ENCODE measurements at places on chromosomes 6 and 20.

DNA sequence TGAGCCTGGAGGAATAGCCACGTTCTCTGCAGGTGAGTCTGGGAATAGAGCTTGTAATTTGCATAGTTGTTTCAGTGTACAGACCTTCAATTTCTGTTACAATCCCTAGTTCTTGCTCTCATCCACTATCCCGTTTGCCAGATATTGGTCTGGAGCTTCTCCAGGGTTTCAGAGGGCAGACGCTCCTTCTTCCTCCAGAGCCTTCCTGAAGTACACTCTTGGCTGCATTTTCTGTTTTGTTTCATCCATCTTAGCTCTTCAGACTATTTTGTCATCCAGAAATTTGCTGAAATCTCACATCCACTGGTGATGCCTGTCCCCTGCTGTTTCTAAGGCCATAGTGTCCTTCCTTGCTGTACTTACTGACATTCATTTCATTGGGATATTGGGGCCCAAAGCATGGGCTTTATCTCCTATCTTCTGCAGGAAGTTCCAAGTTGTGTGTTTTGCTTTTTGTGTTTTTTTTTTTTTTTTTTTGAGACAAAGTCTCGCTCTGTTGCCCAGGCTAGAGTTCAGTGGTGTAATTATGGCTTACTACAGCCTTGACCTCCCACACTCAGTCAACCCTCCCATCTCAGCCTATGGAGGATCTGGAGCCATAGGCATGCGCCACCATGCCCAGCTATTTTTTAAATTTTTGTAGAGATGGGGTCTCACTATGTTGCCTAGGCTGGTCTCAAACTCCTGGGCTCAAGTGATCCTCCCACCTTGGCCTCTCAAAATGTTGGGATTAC lies 18.7 kb downstream of the CDS2 start:
- DNase-seq, result no peak

- DNase-seq, result no peak
Measured at GRCh38 chr20:51014797-51015722, 7.8 kb downstream of the KCNG1 start.

DNA sequence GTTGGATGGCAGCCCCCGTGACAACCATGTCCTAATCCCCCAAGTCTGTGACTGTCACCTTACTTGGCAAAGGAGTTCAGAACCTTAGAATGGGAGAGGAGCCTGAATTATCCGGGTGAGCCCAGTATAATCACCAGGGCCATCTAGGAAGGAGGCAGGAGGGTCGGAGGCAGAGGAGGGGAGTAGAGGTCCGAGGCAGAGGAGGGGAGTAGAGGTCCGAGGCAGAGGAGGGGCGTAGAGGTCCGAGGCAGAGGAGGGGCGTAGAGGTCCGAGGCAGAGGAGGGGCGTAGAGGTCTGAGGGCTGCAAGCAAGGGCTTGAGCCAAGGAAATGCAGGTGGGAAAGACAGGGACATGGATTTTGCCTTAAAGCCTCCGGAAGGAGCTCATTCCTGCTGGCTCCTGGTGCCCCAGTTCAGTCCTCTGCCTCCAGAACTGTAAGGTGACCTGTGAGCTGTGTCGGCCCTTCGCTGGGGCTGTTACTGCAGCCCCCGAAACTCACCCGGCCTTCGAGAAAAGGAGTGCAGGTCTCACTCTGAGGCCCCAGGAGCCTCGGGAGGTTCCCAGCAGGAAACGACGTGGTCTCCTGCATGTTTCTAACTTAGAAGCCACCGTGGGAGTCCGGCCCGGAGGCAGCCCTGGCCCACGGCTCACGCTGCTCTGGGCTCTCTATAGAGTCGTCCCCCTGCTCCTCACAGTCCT lies 20.0 kb upstream of the SLCO4A1 start:
- no peak for DNase-seq

DNA sequence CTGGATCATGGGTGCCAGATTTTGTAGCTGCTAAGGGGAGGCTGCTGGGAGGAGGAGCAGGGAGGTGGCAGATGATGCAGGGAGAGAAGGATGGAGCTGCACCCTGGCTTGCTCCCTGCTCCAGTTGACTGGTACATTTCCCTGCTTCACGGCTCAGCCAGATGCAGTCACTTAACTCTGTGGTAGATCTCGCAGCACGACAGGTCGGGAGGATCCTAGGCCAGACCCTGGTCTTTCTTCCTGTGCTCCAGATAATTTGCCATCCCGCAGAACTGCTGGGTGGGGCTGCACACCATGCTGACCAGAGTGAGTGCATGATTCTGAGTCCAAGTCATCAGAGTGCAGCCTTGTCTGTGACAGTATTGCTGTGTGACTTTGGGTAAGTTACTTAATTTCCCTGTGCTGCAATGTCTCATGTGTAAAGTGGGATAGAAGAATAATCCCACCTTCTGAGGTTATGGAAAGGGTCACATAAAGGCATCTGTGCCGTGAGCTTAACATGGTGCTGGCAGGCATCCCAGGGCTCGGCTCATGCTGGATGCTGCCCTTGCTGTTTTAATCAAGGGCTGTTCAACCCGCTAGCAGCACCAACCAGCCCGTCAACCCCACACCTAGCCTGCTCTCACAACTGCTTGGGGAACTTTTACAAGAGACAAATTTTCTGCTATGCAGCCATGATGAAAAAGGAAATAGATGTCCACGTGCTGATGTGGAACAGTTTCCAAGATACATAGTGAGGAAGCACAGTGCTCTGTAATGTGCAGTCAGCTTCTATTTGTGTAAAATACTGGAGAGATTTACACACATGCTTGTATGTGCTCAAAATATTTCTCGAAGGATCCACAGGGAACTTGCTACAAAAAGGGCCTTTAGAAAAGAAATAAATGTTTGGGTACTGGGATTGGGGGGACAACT lies 257.9 kb downstream of the CDH26 start:
- DNase-seq, result no peak

GRCh38 chr6:37648465-37649330 lies 49.0 kb downstream of the MDGA1 start:
- DNase-seq, result no peak

DNA sequence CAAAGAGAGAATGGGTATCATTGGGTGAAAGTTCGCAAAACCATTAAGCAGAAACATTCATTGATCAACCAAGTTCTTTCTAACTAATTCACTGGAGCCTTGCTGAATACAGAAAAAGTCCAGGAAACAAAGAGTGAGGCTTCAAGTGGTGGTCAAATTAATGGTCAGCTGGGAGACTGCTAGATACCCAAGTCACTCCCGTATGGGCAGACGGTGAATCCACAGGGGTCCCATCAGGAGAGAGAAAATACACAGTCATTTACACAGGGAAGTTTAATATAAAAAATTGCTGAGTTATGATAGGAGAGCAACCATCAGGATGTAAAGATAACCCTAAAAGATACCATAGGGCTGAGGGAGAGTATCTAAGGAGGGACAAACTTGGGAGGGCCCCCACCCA lies 198.7 kb upstream of the DTNBP1 start:
- no peak for DNase-seq

DNA sequence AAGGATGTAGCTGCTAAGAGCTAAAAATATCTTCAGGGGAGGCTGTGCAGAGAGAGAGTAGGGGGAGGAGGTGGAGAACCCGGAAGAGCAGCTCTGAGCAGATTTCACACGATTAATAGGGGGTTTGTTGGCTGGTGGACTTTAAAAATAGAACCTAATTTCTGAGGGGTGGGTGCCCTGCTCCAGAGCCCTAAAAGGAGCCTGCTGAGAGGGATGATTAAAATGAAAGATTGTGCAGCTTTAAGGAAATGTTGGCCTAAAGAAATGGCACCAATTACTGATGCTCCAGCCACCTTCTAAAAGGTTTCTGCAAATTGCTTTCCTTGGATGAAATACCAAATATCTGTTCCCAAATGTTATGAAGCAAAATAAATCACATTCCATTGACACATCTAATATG lies 202.8 kb upstream of the BTBD3 start:
- DNase-seq, result no peak

DNA sequence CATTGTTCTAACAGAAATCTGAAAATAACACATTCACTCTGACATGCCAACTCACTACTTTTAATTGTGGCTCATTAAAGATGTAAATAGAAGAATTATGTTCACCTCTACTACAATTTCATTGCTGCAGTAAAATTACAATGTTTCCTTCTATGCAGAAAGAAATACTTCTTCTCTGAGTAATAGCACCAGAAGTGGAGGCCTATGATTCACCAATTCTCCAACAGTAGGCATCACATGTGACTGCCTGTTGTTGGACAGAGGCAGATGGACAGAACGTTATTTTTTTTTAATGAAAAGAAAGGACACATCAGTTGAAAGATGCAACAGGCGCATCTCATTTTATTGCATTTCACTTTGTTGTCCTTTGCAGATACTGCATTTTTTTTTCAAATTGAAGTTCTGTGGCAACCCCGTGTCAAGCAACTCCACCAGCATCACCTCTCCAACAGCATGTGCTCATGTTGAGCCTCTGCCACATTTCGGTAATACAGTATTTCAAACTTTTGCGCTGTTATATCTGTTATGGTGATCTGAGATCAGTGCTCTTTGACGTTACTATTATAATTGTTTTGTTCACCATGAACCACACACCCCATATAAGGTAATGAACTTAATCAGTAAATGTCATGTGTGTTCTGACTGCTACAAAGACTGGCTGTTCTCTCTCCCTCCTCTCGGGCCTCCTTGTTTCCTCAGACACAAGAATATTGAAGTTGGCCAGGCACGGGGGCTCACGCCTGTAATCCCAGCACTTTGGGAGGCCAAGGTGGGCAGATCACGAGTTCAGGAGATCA lies 121.4 kb downstream of the ATXN1 start:
- DNase-seq, result no peak

GRCh38 chr20:16273812-16274555 lies 299.3 kb downstream of the KIF16B start:
- DNase-seq, result no peak

DNA sequence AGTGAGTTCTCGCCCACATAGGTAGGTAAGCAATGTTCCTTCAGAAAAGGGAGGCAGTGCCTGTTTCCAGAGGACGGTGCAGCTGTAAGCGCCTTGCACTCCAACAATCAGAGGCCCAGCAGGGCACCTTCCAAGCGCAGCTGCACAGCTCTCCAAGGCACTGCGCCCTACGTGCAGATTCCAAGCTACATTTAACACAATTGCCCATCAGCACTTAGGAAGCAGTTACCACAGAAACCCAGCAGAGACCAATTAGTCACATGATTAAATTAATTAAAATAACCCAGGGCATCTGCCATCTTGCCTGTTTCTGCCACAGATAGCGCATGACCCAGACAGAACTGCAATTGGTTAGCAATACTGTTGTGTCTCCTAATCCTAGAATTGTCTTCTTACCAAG lies 65.5 kb downstream of the SOBP start:
- DNase-seq, result no peak

- DNase-seq, result no peak
Measured at GRCh38 chr6:74253261-74253660, 557.3 kb downstream of the CD109 start.

GRCh38 chr20:9177278-9177677 lies 108.4 kb downstream of the PLCB4 start:
- DNase-seq, result no peak

DNA sequence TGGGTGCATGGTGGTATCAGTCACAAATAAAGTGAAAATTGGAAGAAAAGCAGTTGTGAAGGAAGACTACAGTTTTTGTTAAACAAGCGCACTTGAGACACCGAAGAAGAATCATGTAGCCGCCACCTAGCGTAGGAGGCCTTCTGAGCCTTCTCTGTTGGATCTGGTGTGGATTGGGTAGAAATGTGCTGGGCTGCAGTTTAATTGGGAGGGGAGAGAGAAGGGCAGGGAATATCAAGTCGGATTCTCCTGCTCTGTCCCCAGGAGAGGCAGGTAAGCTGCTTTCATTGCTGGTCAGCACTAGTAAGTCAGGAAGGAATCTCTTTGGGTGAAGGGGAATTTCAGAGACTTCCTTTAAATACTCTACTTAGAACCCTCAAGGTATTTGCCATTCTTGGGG lies 1.2 kb upstream of the FABP7 start:
- no peak for DNase-seq

DNA sequence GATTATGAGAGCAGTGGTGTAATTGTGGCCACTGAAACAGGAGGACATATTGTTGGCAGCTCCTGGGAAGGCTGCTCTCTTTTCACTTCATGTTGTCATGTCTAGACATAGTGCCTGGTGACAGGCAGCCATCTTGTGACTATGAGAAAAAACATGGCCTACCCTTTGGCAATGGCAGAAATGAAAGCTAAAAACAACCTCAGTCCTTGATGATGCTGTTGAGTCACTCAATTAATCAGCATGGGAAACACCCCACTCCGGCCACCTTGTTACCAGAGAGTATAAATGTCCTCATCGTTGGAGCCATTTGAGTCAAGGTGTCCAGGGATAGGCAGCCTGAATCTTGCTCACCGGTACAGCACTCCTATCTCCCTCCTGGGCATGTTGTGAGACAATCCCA lies 31.2 kb upstream of the HMGA1 start:
- no peak for DNase-seq

DNA sequence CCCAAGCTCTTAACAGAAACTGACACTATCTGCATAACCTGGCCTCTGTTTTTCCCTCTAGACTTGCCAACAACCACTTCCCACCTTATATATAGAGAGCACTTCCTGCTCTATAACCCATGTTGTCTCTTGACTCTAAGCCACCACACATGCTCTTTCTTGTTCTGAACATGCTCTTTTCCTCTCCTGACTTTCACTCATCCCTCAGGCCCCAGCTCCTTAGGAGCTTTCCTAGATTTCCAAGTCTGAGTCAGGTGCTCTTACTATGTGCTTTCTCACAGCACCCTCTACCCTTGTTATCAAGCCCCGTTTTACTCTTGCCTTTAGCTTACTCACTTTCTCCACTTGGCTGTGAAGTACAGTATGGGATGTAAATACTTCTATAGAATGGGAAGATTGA lies 143.9 kb upstream of the EYA4 start:
- no peak for DNase-seq

GRCh38 chr6:127497410-127497809 lies 21.7 kb downstream of the MTCL3 start:
- no peak for DNase-seq

- DNase-seq, result no peak
Measured at GRCh38 chr6:113397236-113397635, 459.9 kb upstream of the MARCKS start.

DNA sequence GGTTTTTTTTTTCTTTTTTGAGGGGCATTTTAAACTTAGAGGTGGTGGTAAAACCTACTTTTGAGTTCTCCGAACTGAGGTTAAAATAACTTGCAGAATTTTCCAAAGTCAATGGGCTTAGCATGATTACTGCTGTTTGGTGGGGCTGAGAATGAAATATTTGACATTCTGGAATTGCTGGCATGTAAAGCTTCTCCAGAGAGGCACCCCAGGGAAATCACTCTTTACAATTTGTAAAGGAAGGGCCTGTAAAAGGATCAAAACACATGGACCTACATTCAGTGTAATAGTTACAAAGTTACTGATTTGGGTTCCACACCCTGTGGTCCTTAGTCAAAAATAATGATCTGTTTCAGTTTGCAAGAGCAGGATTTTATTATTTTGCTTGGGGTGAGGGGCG lies 5.5 kb downstream of the FAM217B start:
- no peak for DNase-seq

GRCh38 chr6:113632220-113632864 lies 224.8 kb upstream of the MARCKS start:
- DNase-seq, result no peak

GRCh38 chr6:44594481-44594880 lies 207.0 kb downstream of the CDC5L start:
- DNase-seq, result no peak

- no peak for DNase-seq
Measured at GRCh38 chr6:29737707-29738630, 14.7 kb downstream of the HLA-F start.

GRCh38 chr6:142121342-142121741 lies 11.4 kb upstream of the GJE1 start:
- DNase-seq, result no peak

Measured in cortex of kidney (tissue), 1 donor.